ENCODE measurements at places on chromosomes 2 and 18.

GRCh38 chr2:40303746-40304145, 148.1 kb downstream of the SLC8A1 start:
- DNase-seq = no peak

DNA sequence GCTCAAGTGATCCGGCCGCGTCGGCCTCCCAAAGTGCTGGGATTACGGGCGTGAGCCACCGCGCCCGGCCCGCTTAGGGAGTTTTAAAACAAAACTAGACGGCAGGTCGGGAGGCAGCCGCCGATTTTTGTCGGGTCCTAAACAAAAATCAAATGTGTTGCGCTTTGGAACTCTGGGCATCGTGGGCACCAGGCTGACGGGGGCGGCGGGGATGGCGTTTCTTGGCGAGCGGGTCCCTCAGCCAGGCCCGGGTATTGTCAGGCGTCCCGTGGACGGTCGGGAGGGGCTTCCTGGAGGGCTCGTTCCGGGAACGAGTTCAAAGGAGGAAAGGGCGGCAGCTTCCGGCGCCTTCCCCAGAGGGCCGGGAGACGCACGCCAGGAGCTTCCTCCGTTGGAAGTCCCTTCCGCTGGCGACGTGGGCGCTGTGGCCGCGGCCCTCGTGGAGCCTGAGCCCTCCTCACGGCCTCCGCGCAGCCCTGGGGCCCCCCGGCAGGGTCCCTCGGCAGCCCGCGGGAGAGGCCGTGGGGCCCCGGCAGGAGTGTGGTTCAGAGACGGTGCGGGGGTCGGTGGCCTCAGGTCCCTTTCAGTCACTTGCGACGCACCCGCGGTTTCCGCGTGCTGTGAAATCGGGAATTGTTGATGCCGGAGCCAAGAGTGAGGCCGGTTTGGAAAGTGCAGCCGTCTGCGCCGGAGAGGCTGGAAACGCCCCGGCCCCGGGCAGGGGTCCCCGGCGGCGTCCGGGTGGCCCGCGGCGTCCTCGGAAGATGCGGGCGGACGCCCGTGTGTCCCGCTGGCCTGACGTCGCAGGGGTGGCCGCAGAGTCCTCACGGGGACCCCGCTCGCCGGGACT, 59.3 kb downstream of the EMILIN2 start:
- DNase-seq = peak; percentile 70

GRCh38 chr2:239292959-239293774, 107.7 kb downstream of the HDAC4 start:
- no peak for DNase-seq

DNA sequence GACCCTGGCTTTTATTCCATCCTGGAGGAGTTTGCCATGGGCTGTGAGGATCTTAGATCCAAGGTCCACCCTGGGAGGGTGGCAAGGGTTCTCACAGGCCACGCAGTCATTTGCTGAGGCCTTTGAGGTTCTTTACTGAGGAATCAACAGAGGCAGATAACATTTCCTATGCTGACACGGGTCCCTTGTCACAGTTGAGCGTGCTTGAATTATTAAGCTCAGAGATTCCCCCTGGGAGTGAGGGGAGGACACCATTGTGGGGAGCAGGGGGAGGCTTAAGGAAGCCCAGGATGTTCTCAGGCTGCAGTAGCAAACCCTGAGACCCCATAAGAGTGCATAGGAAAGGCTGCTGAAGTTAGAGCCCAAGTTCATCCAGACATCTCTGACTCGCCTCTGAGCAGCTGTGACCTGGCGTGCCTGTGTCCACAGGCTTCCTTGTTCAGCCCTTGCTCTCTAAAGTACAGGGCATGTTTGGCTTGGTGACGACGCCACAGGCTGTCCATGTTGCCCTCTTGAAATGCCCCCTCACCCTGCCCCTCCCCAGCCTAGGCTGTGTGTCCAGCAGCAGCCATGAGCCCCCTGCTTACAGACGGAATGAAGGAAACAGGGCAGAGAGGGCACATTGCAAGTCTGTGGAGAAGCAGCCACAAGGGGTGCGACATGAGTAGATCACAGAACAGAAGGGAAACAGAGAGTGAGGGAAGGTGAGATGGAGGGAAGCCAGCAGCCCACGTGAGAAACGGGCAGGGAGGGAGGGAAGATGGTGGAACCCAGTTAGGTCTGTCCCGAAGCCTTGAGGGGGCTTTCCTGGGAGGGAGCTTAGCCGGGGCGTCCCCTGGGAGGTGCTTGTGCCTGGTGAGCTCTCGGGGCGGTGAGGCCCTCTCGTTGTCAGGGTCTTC, 34.0 kb downstream of the NAPG start:
- DNase-seq = peak; percentile 52

- no peak for DNase-seq
These were observed 114.1 kb downstream of the ZNF516 start for GRCh38 chr18:76380791-76381405.

DNA sequence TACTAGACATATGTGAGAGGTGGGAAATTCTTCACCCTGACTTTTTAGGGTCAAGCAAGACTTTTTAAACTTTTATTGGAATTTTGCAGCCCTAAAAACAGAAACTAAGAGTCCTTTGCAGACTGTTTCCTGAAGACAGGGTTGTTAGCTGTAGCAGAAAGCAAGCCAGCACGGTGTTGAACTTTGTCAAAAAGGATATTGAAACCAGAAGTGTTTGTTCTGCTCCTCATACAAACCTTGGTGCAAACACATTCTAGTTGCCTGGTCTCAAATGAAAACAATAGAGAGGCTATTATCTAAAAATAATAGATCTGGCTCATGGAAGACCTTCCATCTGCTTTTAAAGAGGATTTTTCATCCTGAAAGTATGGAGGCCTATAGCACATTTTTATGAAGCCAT, 65.8 kb upstream of the IGFBP5 start:
- DNase-seq = no peak

DNA sequence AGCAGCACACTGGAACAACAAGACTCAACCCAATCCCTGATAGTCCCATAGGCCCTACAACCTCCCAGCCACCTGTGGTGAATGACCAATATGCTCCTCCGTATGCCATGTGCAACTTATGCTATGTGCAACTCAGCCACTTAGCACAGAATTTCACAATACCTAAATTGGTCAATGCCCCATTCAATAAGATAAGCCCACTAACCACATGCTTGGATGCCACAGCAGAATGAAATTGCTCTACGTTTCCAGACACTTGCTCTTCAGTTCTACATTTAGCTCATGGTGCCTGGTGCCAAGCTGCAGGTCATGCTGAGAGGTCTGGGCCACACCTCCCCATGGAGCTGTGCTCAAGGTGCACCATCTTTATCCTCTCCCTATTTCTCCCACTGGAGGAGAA, 159.8 kb downstream of the EN1 start:
- DNase-seq = no peak
